ENCODE measurements at places on chromosomes 12 and 14.

DNA sequence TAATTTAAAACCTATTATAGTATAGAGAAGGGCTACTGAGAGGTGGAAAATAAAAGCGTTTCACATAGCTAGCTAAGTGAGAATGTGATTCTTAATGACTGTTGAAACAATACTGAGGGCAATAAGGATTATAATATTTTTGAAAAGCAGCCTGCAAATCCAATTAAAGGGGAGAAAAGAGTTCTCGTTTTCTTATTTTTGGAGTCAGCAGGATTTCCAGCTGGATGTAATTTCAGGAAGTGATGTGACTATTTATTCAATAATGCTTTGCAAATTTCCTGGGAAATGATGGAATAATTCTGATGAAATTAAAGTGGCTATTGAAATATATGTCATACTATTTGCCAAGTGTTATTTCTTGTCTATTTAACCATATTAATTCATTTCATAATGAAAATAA lies 279.1 kb downstream of the AEBP2 start:
- DNase-seq, result no peak

DNA sequence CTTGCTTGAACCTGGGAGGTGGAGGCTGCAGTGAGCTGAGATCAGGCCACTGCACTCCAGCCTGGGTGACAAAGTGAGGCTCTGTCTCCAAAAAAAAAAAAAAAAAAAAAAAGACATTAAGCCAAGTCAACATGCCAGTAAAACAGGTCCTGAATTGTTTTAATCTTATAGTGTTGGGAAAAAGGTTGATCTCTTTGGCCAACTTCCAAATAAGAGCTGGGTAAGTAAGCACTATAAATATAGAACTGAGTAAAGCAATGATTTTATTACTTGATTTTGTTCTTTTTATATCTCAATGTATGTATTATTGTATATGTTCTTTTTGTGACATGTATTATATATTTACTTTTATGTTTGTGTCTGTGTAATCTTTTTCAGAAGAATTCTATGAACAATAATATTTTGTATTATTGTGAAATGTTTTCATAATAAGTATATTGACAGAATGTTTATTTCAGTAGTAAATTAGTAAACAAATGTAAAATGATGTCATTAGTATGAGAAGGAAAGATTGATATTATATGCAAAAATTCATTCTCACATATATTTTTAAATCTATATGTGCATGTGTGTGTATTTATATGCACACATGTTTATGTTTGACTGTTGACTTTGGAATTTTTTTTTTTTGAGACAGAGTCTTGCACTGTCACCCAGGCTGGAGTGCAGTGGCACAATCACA lies 9.6 kb upstream of the AKAP6 start:
- DNase-seq, result peak; percentile 61

DNA sequence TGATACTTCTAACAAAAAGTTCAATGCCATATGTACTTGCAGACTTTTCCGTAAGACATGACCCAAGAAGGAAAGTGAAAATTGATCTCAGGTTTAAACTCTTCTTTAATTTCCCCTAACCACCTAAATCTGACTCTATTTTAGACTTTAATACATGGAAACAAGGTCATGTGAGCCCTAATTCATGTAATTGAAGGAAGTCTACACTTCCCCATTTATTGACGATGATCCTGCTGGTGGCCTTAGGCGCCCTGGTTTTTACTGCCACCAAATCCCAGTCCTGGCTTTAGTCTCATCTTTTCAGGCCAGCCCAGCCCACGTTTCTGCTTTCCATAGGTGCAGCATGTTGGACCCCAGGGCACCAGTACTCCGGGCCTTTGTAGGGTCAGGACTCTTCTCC lies 157.9 kb downstream of the PELI2 start:
- no peak for DNase-seq

GRCh38 chr12:53062977-53063707 lies 13.3 kb downstream of the TNS2 start:
- DNase-seq, result no peak

- DNase-seq, result no peak
Observed at GRCh38 chr12:120144215-120144614, 27.7 kb upstream of the RAB35 start.

GRCh38 chr12:12987421-12987820 lies 12.6 kb downstream of the HEBP1 start:
- DNase-seq, result no peak

DNA sequence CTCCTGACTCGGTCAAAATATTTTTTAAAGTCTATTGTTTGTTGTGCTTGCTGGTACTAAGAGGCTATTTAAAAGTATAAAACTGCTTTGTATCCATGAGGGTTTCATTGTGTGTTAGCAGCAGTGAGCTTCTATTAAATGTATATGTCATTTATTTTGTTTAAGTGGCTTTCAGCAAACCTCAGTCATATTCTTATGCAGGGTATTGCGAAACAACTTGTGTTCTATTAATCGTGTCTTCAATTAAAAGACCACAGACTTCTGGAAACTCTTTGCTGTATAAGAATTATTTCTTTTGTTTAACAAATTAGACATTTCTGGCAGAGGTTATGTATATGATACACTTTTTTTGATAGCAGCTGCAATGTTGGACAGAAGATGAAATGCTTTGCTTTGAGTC lies 6.5 kb downstream of the IAPP start:
- no peak for DNase-seq

GRCh38 chr12:92625639-92626310 lies 77.0 kb upstream of the PLEKHG7 start:
- no peak for DNase-seq

GRCh38 chr14:101237252-101237616 lies 324.1 kb upstream of the DIO3 start:
- no peak for DNase-seq

DNA sequence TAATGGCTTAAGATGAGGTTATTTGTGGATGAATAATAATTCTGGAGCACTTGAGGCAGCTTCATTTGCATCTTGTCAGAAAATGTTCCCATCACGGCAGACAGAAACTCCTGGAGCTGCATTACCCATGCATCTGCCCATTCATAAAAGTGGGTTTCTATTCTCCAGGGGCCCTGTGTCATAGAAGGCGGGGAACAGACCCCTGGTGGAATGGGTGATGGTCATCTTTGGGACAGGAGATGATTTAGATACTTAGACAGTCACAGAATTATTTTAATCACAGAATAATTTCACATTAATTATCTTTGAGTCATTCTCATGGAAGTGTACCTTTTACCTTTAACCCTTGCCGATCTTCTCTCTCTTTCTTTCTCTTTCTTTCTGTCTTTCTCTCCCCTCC lies 980.7 kb upstream of the TMEM132C start:
- no peak for DNase-seq

DNA sequence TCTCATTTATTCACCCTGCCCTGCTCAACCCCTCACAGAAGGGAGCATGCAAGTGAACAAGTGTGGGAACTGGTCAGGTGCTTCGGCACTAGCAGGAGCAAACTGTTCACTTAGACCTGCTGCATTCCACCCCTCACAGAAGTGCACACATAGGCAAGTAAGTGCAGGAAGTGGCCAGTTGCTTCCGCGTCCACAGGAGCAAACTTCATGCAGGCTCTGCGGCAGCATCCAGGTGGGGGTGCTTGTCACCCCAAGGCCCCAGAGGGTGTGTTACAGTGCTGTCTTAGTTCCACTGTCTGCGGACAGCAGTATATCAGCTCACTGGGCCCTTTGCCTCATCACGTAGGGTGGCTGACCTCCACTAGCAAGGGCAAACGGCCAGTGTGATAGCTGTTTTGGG lies 167.3 kb upstream of the AVPR1A start:
- DNase-seq, result no peak

- DNase-seq, result no peak
Observed at GRCh38 chr14:103227094-103227768, 104.0 kb downstream of the TNFAIP2 start.

DNA sequence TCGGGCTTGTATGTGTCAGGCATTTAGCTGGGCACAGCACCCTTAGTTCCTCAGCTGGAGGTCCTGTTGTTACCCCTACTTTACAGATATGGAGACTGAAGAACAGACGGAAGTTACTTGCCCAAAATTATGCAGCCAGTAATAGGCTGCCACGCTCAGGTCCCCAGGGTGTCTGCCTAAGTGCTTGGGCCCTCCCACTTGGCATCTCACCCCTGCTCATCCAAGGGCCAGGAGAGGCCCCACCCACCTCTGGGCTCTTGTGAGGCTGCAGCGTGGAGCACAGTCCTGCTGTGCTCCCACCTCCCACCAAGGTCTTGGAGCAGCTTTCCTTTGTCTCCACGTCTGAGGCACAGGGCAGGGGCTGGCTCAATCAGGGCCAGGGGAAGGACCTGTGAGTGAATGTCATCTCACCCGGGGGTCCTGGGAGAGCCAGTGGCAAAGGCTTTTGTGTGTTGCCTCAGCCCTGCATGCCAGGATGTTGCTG lies 64.6 kb downstream of the BEGAIN start:
- DNase-seq, result no peak

DNA sequence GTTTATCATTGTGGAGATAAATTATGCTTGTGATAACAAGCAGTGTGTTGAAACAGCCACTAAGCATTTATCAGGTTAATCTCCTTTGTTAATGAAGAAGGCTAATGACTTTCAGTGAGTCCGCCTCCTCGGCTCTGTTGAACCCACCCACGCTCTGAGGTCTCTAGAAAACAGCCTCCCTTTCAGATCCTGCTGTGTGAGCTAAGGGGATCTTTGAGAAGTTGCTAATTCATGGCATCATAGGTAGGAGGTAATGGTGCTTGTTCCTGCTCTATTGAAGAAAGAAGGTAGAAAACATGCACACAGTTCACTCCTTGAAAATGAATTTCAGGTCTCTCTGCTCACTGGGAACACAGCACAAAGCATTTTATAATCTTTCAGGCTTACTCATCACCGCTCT lies 483.9 kb downstream of the AACS start:
- DNase-seq, result no peak

- DNase-seq, result no peak
Observed at GRCh38 chr14:95489214-95490137, 27.0 kb downstream of the SYNE3 start.

DNA sequence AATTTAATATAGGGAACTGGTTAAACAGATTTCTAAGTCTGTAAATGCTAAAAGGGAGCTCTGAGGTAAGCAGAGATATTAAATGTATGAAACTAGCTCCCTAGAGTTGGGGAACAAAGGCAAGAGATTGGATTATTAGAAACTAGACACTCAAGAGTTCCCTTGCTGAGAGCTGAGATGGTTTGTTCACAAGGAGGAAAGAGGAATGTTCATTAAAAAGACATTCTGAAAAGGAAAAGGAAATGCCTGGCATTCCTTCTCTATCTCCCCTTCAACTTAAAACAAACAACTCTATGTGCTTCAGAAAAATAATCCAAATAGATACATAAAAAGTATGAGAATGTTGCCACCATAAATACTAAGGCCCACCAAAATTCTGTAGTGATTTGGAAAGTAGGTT lies 73.7 kb downstream of the GALNT4 start:
- DNase-seq, result no peak

- DNase-seq, result no peak
Observed at GRCh38 chr12:42761601-42762350, 172.2 kb upstream of the PRICKLE1 start.

GRCh38 chr12:72141381-72141780 lies 130.8 kb upstream of the TRHDE start:
- peak; percentile 65 for DNase-seq

GRCh38 chr14:101301011-101301410 lies 260.3 kb upstream of the DIO3 start:
- DNase-seq, result no peak

GRCh38 chr12:2335916-2336315 lies 283.1 kb downstream of the CACNA1C start:
- no peak for DNase-seq

- peak; percentile 95 for DNase-seq
Observed at GRCh38 chr12:82174936-82175335, 183.3 kb downstream of the CCDC59 start.

- no peak for DNase-seq
Observed at GRCh38 chr12:76340680-76341435, 7.4 kb downstream of the BBS10 start.

DNA sequence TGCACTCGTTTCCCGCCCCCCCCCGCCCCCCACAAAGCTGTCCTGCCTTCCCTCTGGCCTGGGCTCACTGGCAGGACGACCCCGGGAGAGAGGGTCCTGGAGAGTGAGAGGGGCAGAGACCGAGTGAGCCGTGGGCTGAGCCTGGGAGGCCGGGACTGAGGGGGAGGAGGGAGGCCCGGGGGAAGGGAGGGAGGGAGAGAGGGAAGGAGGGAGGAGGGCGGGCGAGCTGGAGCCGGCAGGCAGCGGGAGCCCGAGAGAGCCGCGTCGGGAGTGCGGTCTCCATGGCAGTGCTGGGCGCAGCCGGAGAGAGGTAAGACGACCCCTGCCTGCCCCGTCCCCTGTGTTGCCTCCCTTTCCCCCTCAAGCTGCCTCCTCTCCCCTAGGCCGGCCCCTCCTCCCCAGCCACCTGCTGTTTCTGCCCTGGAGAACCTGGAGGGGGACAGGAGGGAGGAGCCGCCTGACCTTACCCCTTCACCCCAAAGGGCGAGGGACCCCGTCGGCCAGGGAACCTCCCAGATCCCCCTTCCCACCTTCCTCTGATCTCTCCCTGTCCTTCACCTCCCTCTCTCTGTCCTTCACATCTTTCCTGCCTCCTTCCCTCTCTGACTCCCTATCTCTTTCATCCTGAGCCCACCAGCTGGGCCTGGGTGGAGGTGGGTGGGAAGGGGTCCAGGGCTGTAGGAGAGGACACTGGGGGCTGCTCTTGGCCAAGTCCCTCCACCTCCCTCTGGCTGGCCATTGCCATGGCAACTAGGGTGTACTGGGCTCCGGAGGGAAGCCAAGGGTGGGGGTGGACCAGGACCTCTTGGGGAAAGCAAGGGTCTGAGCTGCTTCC lies at the start of gene GPR162:
TSS of gene GPR162 (plus strand) at position 231 of the 835 bp plus-strand sequence. CDS start 2,078 bp downstream, outside the sequence.
- DNase-seq, result peak; percentile 89

- no peak for DNase-seq
Observed at GRCh38 chr12:120267736-120268135, 2.2 kb upstream of the PXN start.

DNA sequence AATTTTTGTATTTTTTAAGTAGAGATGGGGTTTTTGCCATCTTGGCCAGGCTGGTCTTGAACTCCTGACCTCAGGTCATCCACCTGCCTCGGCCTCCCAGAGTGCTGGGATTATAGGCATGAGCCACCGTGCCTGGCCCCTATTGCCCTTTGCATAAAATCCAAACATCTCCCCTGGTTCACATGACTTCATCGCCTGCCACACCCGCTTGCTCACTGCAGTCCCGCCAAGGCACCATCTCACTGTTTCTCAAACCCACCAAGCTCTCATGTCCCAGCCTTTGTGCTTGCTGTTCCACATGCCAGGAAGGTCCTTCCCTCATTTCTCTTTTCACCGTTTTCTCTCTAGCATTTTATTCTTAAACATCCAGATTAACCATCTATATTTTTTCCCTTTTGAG lies 9.7 kb downstream of the RHOF start:
- no peak for DNase-seq

DNA sequence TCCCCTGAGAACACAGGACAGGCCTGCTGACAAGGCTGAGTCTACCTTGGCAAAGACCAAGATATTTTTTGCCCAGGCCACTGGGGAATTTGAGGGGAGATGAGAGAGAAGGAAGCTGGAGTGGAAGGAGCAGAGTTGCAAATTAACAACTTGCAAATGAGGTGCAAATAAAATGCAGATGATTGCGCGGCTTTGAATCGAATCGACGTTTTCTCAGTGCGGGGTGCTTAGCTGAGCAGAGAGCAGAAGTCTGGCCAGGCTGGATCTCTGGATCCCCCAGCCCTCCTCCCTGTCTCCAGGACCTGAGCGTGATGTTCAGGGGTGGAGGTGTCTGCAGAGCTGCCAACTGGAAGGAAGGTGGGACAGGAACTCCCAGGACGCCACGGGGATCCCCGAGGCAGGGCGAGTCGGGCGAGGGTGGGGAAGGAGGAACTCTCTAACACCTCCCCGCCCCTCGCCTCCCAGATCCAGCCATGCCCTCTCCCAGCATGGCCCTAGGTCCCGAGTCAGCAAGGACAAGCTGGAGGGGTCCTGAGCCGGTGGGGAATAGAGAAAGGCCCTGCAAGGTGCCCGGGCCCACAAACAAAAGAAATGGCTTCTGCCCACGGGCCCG lies 527 bp upstream of the CARMIL3 start:
- DNase-seq, result peak; percentile 52

Measured in DMS53 (cell line).